ENCODE measurements at places on chromosomes 2 and 18. TPM values are rescaled to one million over a fixed set of nuclear protein-coding genes. Genes with fewer than 3 reads are reported as not detected.

GRCh38 chr18:10215446-10215845 lies 239.0 kb upstream of the APCDD1 start:
- no peaks in the 10 kb centered on the region for H3K36me3 ChIP-seq
- DNase-seq = no peak
- H3K27me3 ChIP-seq = peaks cover 16% of the 10 kb centered on the region
- no peak overlapping the region for H3K27ac ChIP-seq

GRCh38 chr2:168934826-168935225 lies 33.7 kb downstream of the G6PC2 start:
- no peaks in the 10 kb centered on the region for H3K4me1 ChIP-seq
- H3K36me3 ChIP-seq = no peaks in the 10 kb centered on the region
- no peak for DNase-seq
- H3K27ac ChIP-seq = no peak overlapping the region
- H3K27me3 ChIP-seq = peaks cover 18% of the 10 kb centered on the region
- H3K4me3 ChIP-seq = no peak overlapping the region

- H3K27me3 ChIP-seq = no peaks in the 10 kb centered on the region
- H3K4me1 ChIP-seq = peaks cover 27% of the 10 kb centered on the region
- H3K27ac ChIP-seq = no peak overlapping the region
- H3K4me3 ChIP-seq = no peak overlapping the region
These were observed 27.3 kb downstream of the LAMA3 start for GRCh38 chr18:23716516-23716915.

GRCh38 chr2:69020496-69021426 lies 7.8 kb downstream of the ANTXR1 start:
- H3K4me1 ChIP-seq = peaks cover 26% of the 10 kb centered on the region
- peaks cover 3% of the 10 kb centered on the region for H3K36me3 ChIP-seq
- no peak overlapping the region for H3K27ac ChIP-seq
- no peaks in the 10 kb centered on the region for H3K27me3 ChIP-seq

DNA sequence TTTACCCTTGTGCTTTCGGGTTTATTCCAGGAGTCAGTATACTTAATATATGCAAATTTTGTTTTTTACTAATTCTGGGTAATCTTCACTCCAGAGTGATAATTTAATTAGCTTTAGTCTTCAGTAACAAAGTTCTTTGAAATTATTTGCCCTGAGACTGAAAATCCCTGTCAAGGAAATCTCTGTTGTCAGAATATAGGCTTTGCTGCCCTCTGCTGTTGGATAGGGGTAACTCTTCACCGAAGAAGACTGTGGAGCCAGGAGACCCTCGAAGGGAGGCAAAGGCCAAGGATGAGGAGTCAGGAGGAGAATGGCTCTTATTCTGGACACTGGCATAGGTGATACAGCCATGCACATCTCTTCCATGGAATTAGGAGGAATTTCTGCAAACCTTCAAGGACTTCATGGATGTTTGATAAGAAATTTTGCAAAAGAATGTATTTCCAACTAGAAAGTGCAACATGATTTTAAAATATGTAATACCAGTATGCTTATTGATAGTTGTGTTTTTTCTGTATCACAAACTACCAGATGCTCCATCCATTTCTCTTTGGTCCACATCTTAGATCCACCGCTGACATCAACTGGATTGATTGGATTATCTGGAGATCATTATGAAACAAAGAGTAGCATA lies 182.3 kb downstream of the RDH14 start:
- H3K36me3 ChIP-seq = no peaks in the 10 kb centered on the region
- no peak for DNase-seq
- H3K27me3 ChIP-seq = peaks cover 23% of the 10 kb centered on the region
- peaks cover 8% of the 10 kb centered on the region for H3K4me1 ChIP-seq
- H3K4me3 ChIP-seq = no peak overlapping the region

GRCh38 chr2:24491542-24492420 lies 727 bp downstream of the NCOA1 start:
- H3K27ac ChIP-seq = peak overlapping the region; percentile 66
- no peaks in the 10 kb centered on the region for H3K27me3 ChIP-seq
- H3K4me3 ChIP-seq = peak overlapping the region; percentile 81
- H3K4me1 ChIP-seq = peaks cover 40% of the 10 kb centered on the region

DNA sequence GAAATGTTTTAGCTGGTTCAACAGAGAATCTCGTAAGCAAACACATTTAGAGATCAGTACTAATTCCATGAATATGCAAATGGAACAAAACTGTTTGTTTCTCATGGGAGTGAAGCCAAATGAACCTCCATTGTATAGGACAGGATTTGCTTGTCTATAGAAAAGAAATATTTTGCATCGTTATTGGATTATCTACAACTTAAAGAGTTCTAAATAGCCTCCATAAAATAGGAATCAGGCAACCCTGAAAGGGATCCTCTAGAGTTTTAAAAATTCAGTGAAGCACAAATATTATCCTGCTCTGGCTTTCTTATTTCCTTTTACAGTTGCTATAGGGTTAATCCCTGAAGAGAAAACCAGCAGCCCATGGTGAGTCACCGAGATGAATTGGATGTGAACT lies 378.4 kb upstream of the NRXN1 start:
- no peak for DNase-seq
- H3K4me1 ChIP-seq = no peaks in the 10 kb centered on the region
- H3K4me3 ChIP-seq = no peak overlapping the region
- H3K27ac ChIP-seq = no peak overlapping the region
- no peaks in the 10 kb centered on the region for H3K36me3 ChIP-seq

DNA sequence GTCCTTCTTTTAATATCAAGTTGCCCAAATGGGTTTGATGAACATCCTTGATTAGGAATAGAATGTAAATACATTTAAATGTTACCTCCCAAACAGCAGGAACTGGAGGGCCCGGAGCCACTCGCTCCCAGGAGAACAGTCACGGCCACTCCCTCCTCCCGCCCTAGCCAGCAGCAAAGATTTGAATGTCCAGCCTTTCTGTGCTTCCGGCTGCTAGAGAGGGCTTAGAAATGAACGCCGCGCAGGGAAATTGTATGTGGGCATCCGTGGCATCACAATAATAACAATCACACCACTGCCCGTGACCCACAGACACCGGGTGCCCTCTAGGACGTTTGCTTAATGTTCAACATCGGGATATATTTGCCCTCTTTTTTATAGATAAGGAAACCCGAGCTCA lies 164.9 kb upstream of the SALL3 start:
- H3K36me3 ChIP-seq = no peaks in the 10 kb centered on the region
- no peaks in the 10 kb centered on the region for H3K27me3 ChIP-seq
- H3K27ac ChIP-seq = no peak overlapping the region
- no peak for DNase-seq

- H3K27ac ChIP-seq = peak overlapping the region; percentile 91
- H3K27me3 ChIP-seq = no peaks in the 10 kb centered on the region
- peaks cover 45% of the 10 kb centered on the region for H3K4me1 ChIP-seq
- no peak overlapping the region for H3K4me3 ChIP-seq
- no peaks in the 10 kb centered on the region for H3K36me3 ChIP-seq
- no peak for DNase-seq
These were observed 39.6 kb downstream of the PAX8 start for GRCh38 chr2:113238871-113239839.

DNA sequence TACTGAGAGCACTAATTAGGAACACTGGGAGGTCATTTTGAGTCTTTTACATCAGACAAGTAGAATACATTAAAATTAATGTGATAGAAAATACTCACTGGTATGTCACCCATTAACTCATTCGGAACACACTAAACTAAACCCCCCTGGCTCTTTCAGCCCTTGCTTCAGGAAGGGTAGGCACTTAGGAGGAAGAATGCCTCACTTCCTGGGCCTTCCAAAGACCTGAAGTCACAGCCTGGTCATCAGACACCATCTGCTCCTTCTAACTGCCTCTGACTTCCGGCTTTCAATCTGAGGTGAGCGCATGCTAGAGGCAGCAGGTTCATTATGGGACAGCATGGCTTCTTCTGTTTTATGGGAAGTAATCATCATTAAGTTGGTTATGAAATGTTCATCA lies 451.4 kb downstream of the PID1 start:
- H3K4me1 ChIP-seq = no peaks in the 10 kb centered on the region
- DNase-seq = no peak
- no peaks in the 10 kb centered on the region for H3K36me3 ChIP-seq

- no peak overlapping the region for H3K4me3 ChIP-seq
- no peak overlapping the region for H3K27ac ChIP-seq
- H3K36me3 ChIP-seq = peaks cover 35% of the 10 kb centered on the region
- peaks cover 36% of the 10 kb centered on the region for H3K4me1 ChIP-seq
- H3K27me3 ChIP-seq = no peaks in the 10 kb centered on the region
These were observed 46.2 kb downstream of the PUM2 start for GRCh38 chr2:20304411-20304810.

GRCh38 chr2:240627736-240628506 lies 2.6 kb downstream of the GPR35 start:
- peaks cover 6% of the 10 kb centered on the region for H3K4me1 ChIP-seq
- DNase-seq = no peak
- no peaks in the 10 kb centered on the region for H3K36me3 ChIP-seq
- no peak overlapping the region for H3K27ac ChIP-seq
- H3K27me3 ChIP-seq = no peaks in the 10 kb centered on the region

DNA sequence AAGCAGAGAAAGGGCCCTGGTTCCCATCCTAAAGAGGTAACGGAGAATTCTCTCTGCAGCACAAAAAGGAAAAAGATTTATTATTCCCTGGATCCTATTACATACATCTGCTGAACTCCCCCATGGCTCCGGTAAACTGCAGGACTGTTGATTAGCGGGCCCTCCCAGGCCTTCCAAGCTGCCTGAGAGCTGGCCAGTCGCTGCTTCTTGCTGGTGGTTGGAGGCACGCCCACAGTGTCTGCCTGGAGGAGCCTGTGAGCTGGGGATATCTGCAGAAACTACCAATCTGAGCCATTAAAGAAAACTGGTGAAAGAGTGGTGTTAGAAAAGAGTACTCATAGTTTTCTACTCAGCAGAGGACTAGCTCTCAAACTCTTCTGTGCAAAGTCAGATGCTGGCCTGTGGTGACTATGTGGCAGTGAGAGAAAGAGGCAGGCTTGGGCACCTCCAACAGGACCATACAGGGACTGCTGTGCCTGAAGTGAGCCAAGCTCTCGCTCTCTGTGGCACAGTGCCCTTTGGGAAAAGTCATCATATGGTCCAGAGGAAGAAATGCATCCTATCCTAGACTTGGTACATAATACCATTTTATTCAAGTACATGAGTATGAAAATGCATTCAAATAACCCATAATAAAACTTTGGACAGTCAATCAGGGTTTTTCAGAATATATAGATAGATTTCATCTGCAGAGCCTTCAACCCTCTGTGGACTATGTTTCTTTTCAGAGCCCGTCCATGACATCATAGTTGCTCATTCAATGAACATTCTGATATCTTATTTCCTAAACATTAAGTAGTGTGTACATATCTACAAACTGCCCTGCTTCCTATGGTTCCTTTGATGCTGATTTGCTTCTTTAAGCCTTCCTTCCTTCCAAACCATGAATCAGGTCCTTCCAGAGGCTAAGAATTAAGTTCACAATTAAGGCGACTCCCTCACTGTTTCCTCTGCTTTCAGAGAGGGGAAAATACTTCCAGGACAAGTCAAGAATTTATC lies 242.0 kb upstream of the LYPD1 start:
- no peaks in the 10 kb centered on the region for H3K27me3 ChIP-seq
- no peaks in the 10 kb centered on the region for H3K4me1 ChIP-seq
- no peak overlapping the region for H3K4me3 ChIP-seq
- no peaks in the 10 kb centered on the region for H3K36me3 ChIP-seq
- DNase-seq = no peak

Gene ANKRD53
- total RNA-seq = 2.7 TPM

Gene XRCC5
- 234 TPM for total RNA-seq

All from osteocyte (in vitro differentiated cells).